ENCODE measurements at places on chromosomes 3 and 15.

- no peak for DNase-seq
Measured at GRCh38 chr15:94366781-94367180, 135.4 kb downstream of the MCTP2 start.

DNA sequence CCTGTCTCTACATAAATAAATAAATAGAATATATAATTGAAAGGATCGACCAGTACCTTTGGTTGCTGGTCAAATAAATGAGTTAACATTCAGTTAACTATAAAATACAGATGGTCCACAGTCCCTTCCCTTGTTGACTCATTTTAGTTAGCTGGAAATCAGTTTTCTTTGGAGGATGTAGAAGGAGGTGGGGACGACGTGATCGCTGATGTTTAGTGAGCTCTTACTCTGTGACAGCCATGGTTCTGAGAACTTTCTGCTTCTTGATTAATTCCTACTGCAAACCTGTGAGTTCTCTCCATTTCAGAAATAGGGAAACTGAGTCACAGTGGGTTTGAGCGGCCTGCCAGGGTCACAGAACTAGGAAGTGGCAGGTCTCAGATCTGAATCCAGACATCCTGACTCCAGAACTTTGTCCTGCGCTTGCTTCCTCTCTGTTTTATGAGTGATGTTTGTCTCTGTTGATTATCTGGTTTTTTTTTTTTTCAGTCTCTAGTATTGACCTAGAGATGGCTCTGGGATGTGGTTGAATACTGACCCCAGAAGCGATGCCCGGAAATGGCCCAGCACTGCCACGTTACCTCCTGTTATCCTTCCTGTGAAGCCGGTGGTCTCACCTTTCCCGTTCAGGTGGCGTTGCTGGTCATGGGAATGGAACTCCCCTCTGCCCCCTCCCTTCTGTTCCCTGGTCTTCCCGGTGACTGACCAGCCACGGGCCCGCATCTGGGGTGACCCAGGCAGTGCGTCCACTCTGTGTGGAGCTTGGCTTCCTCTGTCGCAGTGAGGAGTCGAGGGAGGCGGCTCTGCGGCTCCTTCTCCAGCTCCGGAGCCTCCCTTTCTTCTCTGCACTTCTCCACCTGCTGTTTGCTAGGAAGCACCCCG is 18.2 kb downstream of the SYNM start:
- DNase-seq, result no peak

- no peak for DNase-seq
Measured at GRCh38 chr3:172647823-172648222, 63.0 kb downstream of the NCEH1 start.

- no peak for DNase-seq
Measured at GRCh38 chr3:126866175-126866759, 116.6 kb upstream of the PLXNA1 start.

GRCh38 chr3:41138146-41138545 is 61.2 kb upstream of the CTNNB1 start:
- no peak for DNase-seq

DNA sequence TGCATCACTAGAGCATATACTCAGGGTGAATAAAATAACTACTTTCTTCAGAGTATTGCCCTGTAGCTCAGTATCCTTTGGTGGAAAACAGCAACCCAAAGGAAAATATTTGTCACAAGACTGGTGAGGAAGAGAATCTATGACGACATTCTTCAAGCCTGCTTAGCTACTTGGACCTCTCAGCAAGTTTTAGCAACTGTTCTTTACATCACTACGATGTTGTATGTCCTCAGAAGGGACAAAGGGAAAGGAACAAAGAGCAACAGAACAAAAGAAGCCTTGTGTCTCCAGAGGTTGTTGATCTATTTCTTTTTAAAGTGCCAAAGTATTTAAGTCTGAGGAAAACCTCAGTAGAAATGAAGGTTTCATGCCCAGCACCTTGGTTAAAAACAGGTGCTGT is 746.7 kb downstream of the NAALADL2 start:
- DNase-seq, result no peak

DNA sequence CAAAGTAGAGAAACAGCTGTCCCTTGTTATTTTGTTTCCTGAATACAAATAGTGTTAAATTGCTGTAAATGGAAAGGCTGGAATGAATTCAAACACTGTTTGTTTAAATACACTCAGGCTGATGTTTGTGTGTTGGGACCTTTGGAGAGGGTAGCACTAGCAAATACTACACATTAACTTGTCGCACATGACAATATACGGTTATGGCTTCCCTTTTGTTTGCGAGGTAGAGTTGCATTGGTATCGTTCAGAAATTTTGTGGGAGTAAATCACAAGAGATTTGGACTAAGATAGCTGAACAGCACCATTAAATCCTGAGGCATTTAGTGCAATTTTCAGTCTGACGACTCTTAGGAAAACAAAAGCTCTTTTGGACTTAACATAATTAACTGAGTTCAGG is 213.0 kb upstream of the ROBO2 start:
- no peak for DNase-seq

DNA sequence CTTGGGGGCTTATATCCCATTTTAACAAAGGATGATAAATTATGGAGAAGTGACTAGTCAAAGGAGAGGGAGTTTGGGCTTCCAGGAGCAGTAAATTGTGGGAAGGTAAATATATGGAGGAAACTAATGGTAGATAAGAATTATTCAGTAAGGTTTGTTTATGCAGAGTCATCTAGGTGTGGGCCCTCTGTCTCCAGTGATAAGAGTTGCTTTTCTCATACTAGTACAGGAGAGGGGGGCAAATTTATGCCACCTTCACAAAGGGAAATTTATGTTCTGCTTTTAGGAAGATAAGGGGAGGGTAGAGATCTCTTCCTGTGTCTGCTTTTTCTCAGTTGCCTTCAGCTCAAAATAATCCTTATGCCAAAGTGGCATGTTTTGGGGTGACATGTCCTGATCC is 383.7 kb upstream of the PPP2R3A start:
- no peak for DNase-seq

DNA sequence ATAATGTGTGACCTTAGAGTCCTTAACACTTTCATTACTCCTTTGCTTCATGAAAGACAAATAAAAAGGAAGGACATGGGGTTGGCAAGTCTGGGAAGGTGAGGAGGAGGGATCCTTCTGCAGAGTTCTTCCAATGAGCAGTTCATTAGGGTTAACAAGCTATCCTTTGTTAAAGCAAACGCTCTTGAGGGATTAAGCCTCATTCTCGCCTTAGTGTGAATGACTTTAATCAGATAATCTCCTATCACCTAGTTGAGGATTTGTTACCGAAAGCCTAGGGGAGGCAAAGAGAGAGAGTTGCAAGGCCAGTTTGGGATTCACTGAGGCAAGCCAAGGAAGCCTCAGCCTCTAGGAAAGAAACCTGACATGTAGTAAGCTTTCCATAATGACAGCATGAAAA is 7.4 kb upstream of the MBNL1 start:
- DNase-seq, result no peak

DNA sequence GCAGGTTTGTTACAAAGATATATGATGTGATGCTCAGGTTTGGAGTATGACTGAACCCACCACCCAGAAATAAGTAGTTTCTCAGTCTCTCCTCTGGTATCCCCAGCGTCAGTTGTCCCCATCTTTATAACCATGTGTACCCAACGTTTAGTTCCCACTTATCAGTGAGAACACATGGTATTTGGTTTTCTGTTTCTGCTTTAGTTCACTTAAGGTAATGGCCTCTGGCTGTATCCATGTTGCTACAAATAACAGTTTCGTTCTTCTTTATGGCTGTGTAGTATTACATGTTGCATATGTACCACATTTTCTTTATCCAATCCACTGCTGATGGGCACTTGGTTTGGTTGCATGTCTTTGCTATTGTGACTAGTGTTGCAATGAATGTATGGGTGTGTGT is 132.3 kb downstream of the LMLN start:
- no peak for DNase-seq

DNA sequence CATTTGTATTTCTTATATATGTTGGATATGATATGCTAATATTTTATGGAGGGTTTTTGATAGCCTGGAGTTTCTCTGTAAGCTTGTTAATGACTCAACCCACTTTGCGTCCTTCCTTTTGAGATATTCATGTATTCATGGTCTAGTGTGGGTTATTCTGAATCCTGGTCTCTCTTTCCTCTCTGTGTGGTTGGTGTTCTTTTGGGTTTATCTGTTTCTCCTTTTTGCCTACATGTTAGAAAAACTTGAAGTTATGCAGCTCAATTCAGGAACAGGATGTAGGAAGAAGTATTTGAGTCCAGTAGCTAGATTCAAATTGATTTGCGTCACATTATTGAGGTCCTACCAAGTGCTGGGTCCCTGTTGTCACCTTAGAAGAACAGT is 28.1 kb downstream of the CMTM7 start:
- DNase-seq, result no peak

DNA sequence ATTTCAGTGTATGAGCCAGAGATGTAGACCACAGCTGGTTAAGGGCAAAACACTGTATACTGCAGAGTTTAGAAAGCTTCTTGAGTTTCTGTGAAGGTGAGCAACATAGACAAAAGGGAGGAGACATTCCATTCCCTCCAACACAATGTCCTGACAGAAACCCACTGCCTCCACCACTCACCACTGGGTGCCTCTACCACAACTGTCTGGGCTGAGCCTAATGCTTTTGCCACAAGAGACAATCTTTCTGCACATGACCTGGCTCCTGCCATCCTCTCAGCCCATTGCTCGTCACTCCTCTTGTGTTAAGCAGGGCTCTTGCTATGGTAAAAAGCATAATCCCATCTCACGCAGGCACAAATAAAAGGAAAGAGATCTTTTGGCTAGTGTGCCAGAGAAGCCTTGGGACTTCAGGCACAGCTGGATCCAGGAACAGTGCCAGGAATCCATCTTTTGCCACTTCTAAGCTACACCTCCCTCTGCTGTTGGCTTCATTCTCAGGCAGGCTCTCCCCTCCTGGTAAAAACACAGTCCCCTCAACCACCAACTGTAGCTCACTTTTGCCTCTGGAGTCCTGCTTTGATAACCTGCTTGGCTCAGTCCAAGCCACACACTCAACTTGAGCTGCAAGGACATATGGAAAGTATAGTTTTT is 140.6 kb upstream of the PRR20G start:
- DNase-seq, result no peak

GRCh38 chr3:171393032-171393744 is 67.0 kb downstream of the TNIK start:
- no peak for DNase-seq

DNA sequence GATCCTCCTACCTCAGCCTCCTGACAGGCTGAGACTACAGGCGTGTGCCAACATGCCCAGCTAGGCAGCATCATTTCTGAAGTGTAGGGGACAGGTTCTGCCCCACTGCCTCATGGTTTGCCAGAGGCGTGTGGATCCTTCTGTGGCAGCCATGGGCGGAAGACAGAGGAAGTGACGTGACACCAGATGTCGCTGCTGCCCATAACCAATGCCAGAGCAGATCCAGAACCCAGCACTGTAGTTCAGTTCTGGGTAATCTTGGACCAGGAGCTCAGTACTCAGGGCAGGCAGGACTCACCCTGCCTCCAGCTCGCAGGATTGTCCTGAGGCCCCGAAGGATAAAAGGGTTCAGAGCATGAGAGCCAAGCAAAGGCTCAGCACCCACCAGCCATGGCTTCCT is 8.2 kb downstream of the RBPMS2 start:
- no peak for DNase-seq
